ENCODE measurements at places on chromosomes 3 and 15. TPM values are rescaled to one million over a fixed set of nuclear protein-coding genes. Genes with fewer than 3 reads are reported as not detected.

Gene CDHR4
- not detected for total RNA-seq

Gene EPHB1
- 0.68 TPM for total RNA-seq

Gene C15orf62
- 0.54 TPM for total RNA-seq

Gene CFAP161
- 1.1 TPM for total RNA-seq

Gene CHST2
- 3.5 TPM for total RNA-seq

Gene CCDC39
- not detected for total RNA-seq

GRCh38 chr3:152724270-152724669 is 110.7 kb upstream of the P2RY1 start:
- H3K4me1 ChIP-seq = no peaks in the 10 kb centered on the region
- no peaks in the 10 kb centered on the region for H3K36me3 ChIP-seq
- H3K4me3 ChIP-seq = no peak overlapping the region
- no peak overlapping the region for H3K27ac ChIP-seq
- no peaks in the 10 kb centered on the region for H3K27me3 ChIP-seq

GRCh38 chr3:37761586-37761985 is 100.1 kb upstream of the CTDSPL start:
- peak overlapping the region; percentile 52 for H3K27ac ChIP-seq
- H3K27me3 ChIP-seq = no peaks in the 10 kb centered on the region
- no peak for DNase-seq
- H3K4me1 ChIP-seq = peaks cover 21% of the 10 kb centered on the region
- H3K4me3 ChIP-seq = no peak overlapping the region

DNA sequence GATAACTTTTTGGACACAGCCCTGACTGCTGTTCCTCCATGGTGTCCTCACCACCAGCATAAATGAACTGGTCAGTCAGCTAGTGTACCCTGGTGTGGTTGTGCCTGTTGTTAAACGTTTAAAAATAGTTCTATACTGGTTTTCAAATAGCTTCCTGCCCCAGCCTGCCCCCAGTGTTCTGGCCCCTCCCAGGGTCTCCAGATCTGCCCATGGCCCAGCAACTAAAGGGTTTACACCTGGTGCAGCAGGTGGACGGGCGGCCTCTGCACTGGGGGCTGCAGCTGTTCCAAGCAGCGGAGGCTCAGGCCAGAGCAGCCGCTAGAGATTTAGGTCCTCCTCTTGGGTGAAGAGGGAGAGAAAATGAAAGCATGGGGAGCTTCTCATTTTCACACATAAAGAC is 6.1 kb upstream of the NR2E3 start:
- H3K27ac ChIP-seq = no peak overlapping the region
- no peaks in the 10 kb centered on the region for H3K27me3 ChIP-seq
- H3K4me1 ChIP-seq = peaks cover 30% of the 10 kb centered on the region
- H3K4me3 ChIP-seq = no peak overlapping the region
- no peak for DNase-seq
- no peaks in the 10 kb centered on the region for H3K36me3 ChIP-seq

DNA sequence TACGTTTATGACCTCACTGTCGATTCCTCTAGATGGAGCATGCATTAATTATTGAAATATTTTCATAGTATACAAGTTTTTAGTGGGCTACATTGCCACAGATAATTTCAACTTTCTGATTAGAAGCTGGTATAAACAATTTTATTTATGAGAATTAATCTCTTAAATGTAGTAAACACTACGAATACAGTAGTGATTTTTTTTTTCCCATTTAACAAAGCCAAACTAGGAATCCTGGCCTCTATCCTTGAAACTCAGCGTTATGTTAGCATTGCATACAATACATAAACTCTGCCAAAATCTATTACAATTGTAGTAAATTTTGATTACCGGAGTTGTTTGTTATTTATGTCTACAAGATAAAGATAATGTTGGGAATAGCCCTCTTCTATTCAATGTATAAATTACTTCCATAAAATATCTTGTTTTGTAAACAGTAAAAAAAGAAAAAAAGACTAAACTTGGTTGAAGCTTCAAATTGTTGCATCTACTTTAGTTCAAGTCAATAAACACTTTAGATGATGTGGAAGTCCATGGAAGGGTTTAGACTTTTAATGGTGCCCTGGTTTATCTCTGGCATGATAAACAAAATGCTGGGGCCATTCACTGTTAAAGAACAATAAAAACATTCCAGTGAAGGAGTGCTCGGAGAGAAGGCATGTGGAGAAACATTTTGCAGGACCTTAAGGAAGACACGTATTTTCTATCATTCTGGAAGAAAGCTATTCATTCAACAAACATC is 77.3 kb upstream of the NR2F2 start:
- no peak overlapping the region for H3K27ac ChIP-seq
- no peak for DNase-seq
- no peaks in the 10 kb centered on the region for H3K4me1 ChIP-seq

GRCh38 chr3:8595695-8596115 is 48.9 kb downstream of the SSUH2 start:
- H3K4me3 ChIP-seq = no peak overlapping the region
- H3K27ac ChIP-seq = no peak overlapping the region
- H3K4me1 ChIP-seq = peaks cover 28% of the 10 kb centered on the region
- no peaks in the 10 kb centered on the region for H3K27me3 ChIP-seq
- H3K36me3 ChIP-seq = no peaks in the 10 kb centered on the region
- no peak for DNase-seq

DNA sequence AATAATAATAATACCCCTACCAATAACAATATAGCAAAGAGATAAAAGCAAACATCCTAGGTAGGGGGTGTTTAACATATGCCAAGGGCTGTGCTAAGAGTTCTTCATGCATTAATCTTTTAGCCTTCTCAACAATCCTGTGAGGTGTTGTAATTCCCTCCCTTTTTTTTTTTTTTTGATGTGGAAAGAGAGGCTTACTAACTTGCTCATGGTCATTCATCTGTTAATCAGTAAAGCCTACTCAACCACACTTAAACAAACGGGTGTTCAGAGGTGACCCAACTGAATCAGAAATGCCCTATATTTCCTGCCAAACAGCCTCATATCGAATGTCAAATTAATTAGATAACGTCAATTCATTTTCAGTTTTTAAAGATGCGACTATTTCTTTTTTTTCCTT is 232.1 kb downstream of the CTNNB1 start:
- H3K36me3 ChIP-seq = no peaks in the 10 kb centered on the region
- H3K4me3 ChIP-seq = no peak overlapping the region
- no peak overlapping the region for H3K27ac ChIP-seq
- H3K27me3 ChIP-seq = no peaks in the 10 kb centered on the region
- H3K4me1 ChIP-seq = no peaks in the 10 kb centered on the region

DNA sequence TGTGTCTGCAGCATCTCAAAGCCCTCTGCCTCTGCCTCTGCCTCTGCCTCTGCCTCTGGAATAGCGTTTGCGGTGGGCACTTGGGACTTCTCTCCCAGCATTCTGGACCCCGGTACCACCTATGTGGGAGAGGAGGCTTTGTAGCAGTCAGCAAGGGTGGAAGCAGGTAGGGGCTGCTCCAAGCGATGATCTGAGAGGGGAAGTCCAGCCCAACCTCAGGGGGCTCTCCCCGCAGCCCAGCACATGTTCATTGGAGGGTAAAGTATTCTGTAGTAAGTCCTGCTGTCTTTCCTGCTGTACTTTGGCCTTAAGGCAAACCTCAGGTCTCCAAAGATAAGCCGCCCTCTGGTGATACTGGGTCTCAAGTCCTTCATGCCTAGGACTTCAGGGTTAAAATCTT is 68.6 kb downstream of the FAM174B start:
- no peaks in the 10 kb centered on the region for H3K4me1 ChIP-seq
- no peak for DNase-seq
- no peaks in the 10 kb centered on the region for H3K36me3 ChIP-seq

DNA sequence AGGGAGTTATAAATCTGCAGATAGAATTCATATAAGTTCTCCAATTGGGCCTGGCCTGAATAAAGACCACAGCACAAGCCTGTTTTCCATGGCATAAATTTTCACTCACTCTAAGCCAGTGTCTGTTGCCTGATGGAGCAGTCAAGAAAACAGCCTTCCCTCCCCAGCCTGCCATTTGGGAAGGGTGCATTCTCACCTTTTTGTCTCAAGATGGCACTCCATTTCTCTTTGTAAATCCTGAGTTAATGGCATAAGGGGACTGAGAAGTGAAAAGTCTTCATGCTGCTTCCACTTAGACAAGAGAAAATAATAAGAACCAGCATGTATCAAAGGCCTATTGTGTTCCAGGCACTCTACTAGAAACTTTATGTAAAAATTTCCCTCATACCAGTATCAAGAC is 115.6 kb upstream of the MANF start:
- H3K36me3 ChIP-seq = no peaks in the 10 kb centered on the region
- H3K4me3 ChIP-seq = no peak overlapping the region
- no peaks in the 10 kb centered on the region for H3K4me1 ChIP-seq
- no peak overlapping the region for H3K27ac ChIP-seq
- no peak for DNase-seq
- H3K27me3 ChIP-seq = no peaks in the 10 kb centered on the region

- no peaks in the 10 kb centered on the region for H3K36me3 ChIP-seq
- no peak overlapping the region for H3K4me3 ChIP-seq
- no peaks in the 10 kb centered on the region for H3K27me3 ChIP-seq
- H3K27ac ChIP-seq = no peak overlapping the region
Measured at GRCh38 chr15:96896766-96897165, 566.3 kb downstream of the NR2F2 start.

DNA sequence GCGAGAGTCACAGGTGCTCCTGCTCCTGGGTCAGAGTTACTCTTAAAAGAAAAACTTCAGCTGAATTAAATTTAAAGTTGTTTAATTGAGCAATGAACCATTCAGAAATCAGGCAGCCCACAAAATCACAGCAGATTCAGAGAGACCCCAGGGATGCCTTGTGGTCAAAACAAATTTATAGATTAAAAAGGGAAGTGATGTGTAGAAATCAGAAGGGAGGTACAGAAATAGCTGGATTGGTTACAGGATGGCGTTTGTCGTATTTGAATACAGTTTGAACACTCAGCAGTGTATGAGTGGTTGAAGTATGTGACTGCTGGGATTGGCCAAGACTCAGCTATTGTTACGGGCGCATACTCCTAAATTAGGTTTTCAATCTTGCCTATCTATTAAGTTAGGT is 58.6 kb downstream of the UACA start:
- no peak overlapping the region for H3K27ac ChIP-seq
- H3K4me3 ChIP-seq = no peak overlapping the region
- H3K4me1 ChIP-seq = peaks cover 23% of the 10 kb centered on the region
- no peak for DNase-seq
- H3K27me3 ChIP-seq = no peaks in the 10 kb centered on the region
- no peaks in the 10 kb centered on the region for H3K36me3 ChIP-seq

GRCh38 chr3:129612534-129613366 is 6.3 kb upstream of the PLXND1 start:
- no peaks in the 10 kb centered on the region for H3K36me3 ChIP-seq
- H3K27ac ChIP-seq = peak overlapping the region; percentile 70
- DNase-seq = no peak
- peaks cover 65% of the 10 kb centered on the region for H3K4me1 ChIP-seq
- H3K27me3 ChIP-seq = no peaks in the 10 kb centered on the region

DNA sequence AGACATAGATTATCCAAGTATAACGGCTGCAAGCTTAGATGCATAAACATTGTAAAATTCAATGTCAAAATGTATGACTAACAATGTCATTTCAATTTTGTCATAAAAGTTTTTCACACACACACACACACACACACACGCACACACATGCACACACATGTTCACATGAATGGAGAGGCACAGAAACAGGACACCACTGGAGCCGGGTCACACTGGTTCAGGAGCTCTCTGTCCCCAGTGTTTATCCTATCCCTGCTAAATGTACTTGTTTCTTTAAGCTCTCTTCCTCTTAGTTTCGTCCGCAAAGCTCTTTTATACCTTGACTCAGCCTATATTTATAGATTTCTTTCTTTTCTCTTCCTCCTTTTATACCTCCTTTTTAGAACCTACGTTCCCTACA is 249.9 kb downstream of the CADPS start:
- H3K27ac ChIP-seq = no peak overlapping the region
- no peak overlapping the region for H3K4me3 ChIP-seq
- H3K36me3 ChIP-seq = no peaks in the 10 kb centered on the region
- DNase-seq = no peak
- H3K27me3 ChIP-seq = no peaks in the 10 kb centered on the region

GRCh38 chr3:159253860-159254259 is 452.0 kb downstream of the MFSD1 start:
- no peak for DNase-seq
- H3K4me3 ChIP-seq = no peak overlapping the region
- no peaks in the 10 kb centered on the region for H3K27me3 ChIP-seq
- H3K4me1 ChIP-seq = no peaks in the 10 kb centered on the region
